A673 (cell line): ENCODE measurements at places on chromosomes 6 and 20.

- DNase-seq = peak; percentile 47
Measured at GRCh38 chr6:133341607-133342158, 100.5 kb downstream of the EYA4 start.

GRCh38 chr6:143058987-143059386 is 1.7 kb upstream of the AIG1 start:
- peak; percentile 9 for DNase-seq

- DNase-seq = no peak
Measured at GRCh38 chr6:70124882-70125545, 177.9 kb downstream of the COL9A1 start.

DNA sequence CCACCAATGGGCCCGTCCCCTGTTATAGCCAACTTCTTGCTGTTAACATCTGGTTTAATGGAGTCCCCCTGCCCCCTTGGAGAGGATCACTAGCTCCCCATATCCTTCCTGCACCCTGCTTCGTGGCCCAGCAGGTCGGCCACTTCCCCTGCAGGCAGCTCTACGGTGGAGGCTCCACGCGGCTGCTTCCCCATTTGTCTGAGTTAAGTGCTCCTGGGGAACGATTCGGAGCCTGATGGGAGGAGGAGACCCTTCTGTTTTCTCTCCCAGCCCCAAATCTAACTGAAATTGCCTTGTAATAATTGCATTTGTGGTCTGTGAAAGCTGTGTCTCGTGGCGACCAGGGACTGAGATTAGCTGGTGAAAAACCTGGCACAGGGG is 74.6 kb downstream of the SULF2 start:
- no peak for DNase-seq

GRCh38 chr6:4039348-4039747 is 39.6 kb downstream of the FAM217A start:
- no peak for DNase-seq

- no peak for DNase-seq
Measured at GRCh38 chr20:59374261-59374660, 73.8 kb downstream of the EDN3 start.

DNA sequence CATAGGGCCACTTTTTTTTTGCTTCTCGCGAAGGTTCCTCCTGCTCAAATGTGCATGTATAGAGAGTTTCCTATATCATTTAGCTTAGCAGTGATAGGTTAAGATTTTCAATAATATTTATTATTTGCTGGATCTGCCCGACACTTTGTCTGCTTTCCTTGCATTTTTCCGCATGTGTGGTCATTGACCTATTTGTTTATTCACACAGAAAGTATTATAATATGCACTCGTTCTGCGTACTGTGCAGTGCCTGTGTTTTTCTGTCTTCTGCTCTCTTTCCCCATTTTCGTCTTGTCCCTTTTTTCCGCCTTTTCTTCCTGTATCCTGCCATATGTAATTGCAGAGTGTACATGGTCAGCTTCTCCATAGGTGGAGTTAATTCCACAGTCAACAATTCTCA is 255.8 kb downstream of the TMEM242 start:
- DNase-seq = no peak

DNA sequence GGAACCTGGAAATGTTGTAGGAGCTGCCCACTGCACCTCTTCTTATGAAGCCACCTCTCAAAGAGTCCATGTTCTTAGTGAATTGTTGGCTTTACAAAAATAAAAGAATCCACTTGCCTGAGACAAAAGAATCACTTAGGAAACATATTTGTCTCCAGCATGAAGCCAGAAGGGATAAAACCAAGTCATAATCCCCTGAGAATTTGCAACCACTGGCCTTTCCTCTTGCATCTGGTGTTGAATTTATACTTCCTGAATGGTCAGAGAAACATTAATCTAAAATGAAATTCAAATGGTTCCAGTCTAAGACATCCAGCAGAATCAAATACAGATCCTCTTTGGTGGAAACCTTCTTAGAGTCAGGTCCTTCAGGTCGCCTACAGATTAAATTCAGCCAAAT is 192.5 kb upstream of the ECI2 start:
- DNase-seq = no peak

GRCh38 chr6:128659878-128660622 is 139.7 kb upstream of the PTPRK start:
- no peak for DNase-seq

GRCh38 chr20:17797161-17797560 is 97.4 kb downstream of the BANF2 start:
- DNase-seq = no peak

DNA sequence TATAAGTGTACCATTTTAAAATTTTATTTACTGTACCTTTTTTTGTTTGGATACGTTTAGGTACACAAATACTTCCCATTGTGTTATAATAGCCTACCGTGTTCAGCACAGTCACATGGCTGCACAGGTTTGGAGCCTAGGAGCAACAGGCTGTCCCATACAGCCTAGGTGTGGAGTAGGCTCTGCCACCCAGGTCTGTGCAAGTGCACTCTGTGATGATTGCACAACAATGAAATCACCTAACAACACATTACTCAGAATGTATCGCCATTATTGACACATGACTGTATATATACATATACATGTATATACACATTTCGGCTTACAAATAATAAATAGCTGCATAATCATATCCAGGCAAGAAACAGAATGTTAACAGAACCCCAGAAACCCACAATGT is 15.4 kb downstream of the SERAC1 start:
- DNase-seq = no peak

DNA sequence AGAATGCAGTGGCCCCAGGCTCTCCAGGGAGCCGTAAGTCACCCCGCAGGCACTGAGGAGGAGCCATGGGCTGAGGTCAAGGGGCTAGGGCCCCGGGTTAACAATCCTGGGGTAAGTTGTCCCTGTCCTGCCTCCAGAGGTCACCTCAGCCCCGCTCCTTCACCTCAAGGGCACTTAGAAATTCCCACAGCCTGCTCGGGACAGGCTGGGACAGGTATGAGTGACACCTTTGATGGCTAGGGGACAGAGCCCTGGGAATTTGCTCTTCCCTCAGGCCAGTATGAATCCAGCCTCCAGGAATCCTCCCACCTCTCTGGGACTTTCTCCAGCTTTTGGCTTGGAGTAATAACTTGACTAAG is 3.5 kb upstream of the GRM4 start:
- no peak for DNase-seq

- no peak for DNase-seq
Measured at GRCh38 chr6:29734046-29735018, 11.1 kb downstream of the HLA-F start.

DNA sequence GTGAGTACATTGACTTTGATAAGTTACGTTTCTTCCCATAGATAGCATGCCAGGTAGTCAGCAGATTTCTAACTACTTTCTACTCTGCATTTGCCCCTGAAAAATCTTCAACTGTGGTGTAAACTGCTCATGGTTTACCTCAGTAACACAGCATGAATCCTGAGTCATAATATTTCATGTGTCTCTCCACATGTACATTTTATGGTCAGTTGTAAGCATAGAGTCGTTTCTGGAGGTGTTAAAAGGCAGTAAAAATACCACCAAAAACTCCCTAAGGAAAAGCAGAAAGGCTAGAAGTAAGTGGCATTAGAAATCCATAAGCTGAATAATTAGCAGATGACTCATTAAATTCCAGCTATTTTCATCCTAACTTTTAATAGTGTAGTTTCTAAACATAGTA is 4.1 kb upstream of the GPR63 start:
- peak; percentile 11 for DNase-seq
